ENCODE measurements at places on chromosomes 3 and 15.

DNA sequence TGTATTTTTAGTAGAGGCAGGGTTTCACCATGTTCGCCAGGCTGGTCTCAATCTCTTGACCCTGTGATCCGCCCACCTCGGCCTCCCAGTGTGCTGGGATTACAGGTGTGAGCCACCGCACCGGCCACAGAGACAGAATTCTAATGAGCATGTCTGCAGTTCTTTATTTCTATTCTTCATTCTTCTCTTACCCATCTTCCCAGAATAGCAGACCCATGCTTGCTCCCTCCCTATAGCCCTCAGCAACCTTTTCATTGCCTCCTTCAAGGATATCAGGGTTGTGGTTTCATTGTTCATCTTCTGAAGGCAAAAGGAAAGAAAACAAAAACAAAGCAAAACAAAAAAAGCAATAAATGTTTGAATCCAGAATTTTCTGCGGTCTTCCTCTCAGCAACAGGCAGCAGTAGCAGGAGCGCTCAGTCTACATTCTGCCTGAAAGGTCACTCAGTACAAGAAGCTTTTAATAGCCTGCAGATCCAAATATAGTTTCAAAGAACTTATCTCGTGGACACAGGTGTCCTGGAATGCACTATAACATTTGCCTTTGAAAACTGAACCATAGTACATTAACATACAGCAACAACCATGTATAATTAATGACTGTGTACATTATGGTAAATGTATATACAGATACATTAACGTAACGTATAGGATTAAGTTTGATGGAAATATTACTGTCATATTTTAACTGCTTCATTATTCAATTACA lies at the start of gene SMCO1:
TSS of gene SMCO1 (minus strand) at position 434 of the 709 bp plus-strand sequence. CDS start at position 297, 137 bp downstream.
- no peak for DNase-seq

- peak; percentile 86 for DNase-seq
Observed at GRCh38 chr3:16448639-16449070, 64.8 kb downstream of the RFTN1 start.

GRCh38 chr3:133591271-133591742 lies 17.8 kb downstream of the CDV3 start:
- no peak for DNase-seq

DNA sequence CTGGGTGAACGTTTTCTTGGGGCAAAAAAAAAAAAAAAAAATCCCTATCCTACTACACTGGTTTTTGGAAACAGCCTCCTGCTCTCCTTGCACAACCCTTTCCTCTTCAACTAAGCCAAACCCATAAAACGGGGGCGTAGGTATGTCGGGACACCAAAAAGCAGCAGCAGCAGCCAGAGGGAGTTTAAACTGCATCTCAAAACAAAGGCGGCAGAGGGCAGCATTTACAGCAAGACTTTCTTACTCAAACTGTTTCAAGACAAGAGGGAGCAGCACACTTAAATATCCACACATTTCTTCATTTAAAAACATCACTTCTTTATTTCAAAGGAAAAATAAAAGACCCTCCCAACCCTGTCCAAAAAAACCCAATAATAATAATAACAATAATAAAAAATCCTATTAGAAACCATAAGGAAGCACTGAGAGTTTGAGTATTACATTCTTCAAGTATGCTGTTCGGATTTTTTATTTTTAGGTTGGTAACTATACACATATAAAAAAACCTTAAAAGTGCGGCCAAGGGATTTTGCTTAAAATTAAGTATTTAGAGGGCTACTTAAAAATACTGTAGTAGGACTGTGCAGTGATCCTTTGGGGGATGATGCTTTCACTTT lies 43.9 kb upstream of the PLXND1 start:
- DNase-seq = no peak

DNA sequence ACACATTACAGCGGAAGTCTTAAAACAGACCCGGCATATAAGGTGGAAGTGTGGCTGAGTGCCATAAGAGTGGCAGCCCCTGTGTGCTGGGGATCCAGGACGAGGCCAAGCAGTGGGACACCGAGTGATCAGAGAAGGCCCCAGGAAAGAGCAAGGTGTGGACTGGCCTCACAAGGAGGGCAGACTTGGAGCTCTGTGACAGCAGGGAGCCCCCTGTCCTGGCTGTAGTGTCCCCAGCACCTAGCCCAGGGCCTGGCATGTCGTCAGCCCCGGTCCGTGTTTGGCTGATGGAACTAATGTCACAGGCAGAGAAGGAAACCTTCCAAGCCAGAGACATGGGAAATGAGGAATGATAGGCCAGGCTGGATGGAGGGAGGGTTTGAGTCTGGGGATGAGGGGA lies 4.8 kb downstream of the PDIA5 start:
- DNase-seq = no peak

DNA sequence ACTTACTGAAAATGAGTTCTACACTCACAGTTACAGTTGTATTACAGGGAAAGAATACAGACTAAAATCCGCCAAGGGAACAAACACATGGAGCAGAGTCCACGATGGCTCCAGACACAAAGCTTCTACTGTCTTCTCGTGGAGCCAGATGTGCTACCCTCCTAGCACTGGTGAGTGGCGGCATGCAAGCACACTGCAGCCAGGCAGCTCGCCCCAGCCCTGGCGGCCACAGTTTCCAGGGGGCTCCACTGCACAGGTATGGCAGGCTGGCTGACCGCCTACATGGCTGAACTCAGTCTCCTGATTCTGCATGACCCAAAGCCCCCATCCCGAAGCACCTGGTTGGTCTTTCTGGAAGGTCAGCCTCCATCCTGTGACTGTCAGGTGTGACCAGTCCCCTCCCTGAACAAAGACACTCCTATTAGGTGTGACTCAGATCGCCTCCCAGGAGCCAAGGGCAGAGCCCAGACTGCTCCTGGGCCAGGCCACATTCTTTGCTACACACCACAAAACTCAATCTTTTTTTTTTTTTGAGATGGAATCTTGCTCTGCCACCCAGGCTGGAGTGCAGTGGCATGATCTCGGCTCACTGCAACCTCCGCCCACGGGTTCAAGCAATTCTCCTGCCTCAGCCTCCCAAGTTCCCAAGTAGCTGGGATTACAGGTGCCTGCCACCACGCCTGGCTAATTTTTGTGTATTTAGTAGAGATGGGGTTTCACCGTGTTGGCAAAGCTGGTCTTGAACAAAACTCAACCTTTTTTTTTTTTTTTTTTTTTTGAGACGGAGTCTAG lies 51.5 kb downstream of the CFAP92 start:
- no peak for DNase-seq
